Liver (tissue), 10 donors: ENCODE measurements at places on chromosomes 5 and 9. TPM values are rescaled to one million over a fixed set of nuclear protein-coding genes. Genes with fewer than 3 reads are reported as not detected.

GRCh38 chr9:105142406-105143135 is 101.9 kb upstream of the SLC44A1 start:
- H3K27ac ChIP-seq = no peak overlapping the region
- H3K27me3 ChIP-seq = no peaks in the 10 kb centered on the region
- no peak for DNase-seq
- H3K4me1 ChIP-seq = peaks cover 4% of the 10 kb centered on the region
- H3K36me3 ChIP-seq = no peaks in the 10 kb centered on the region

Gene FBP1
- polyA plus RNA-seq = 574 TPM

DNA sequence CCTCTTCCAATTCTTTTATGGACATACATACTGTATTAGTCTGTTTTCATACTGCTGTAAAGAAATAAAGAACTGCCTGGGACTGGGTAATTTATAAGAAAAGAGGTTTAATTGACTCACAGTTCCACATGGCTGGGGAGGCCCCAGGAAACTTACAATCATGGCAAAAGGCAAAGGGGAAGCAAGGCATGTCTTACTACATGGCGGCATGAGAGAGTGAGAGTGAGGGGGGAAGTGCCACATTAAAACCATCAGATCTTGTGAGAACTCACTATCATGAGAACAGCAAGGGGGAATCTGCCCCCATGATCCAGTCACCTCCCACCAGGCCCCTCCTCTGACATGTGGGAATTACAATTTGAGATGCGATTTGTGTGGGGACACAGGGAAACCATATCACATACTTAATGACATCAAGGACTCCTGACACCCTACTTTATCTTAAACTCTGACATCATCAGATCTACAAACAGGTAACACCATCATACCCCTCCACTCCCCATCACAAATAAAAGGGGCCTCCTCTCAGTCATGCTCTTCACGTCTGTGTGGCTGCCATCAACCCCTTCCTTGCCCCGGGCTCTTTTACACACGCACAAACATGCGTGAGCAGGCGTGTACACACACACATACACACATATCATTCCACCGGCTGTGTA is 9.7 kb downstream of the ANKRD33B start:
- H3K4me3 ChIP-seq = no peak overlapping the region
- H3K4me1 ChIP-seq = peaks cover 6% of the 10 kb centered on the region
- H3K27me3 ChIP-seq = no peaks in the 10 kb centered on the region
- no peak overlapping the region for H3K27ac ChIP-seq
- H3K36me3 ChIP-seq = no peaks in the 10 kb centered on the region

GRCh38 chr9:95363051-95363841 is 45.7 kb upstream of the FANCC start:
- H3K4me3 ChIP-seq = no peak overlapping the region
- no peak for DNase-seq
- no peaks in the 10 kb centered on the region for H3K4me1 ChIP-seq
- no peak overlapping the region for H3K27ac ChIP-seq
- H3K36me3 ChIP-seq = no peaks in the 10 kb centered on the region

GRCh38 chr9:104177003-104177611 is 83.0 kb downstream of the SMC2 start:
- H3K4me3 ChIP-seq = no peak overlapping the region
- no peak overlapping the region for H3K27ac ChIP-seq
- H3K27me3 ChIP-seq = no peaks in the 10 kb centered on the region
- H3K36me3 ChIP-seq = no peaks in the 10 kb centered on the region
- DNase-seq = no peak
- H3K4me1 ChIP-seq = no peaks in the 10 kb centered on the region
